ENCODE measurements at places on chromosomes 3 and 15.

DNA sequence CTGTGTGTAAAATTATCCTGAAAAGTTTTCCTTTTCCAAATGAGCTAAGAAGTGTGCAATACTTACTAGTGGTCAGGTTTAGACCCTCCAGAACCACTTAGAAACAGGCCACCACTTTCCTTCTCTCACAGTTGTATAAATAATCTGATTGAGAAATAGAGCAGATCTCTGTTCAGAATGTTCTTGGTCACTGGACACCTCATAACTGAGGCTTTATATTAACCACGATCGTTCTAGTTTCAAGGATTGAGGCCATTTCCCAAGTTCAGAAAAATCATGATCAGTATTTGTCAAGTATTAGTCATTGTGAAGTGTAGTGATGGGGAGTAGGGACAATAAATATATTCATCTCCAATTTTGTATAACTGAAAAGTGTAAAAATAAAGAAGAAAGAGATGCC, 1.0 kb upstream of the MAP3K13 start:
- DNase-seq = no peak

DNA sequence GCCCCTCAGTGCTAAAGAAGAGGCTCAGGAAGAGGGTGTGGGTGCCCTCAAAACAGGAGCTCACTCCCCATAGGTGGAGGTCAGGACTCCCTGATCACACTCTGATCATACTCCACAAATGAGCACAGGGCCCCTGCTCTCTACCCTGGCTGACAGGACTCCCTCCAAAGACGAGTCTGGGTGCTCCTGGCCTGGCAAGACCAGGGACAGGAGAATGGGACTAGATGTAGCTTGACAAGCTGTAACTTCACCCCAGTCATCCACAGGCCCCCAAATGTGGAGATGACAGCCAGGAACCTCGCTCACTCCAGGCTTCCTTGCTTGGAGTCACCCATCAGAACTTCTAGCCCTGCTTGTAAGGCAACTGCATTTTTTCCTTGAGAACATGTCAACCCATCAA, 11.1 kb downstream of the SCN5A start:
- no peak for DNase-seq

GRCh38 chr15:75203908-75204263, 2.2 kb downstream of the C15orf39 start:
- DNase-seq = no peak

DNA sequence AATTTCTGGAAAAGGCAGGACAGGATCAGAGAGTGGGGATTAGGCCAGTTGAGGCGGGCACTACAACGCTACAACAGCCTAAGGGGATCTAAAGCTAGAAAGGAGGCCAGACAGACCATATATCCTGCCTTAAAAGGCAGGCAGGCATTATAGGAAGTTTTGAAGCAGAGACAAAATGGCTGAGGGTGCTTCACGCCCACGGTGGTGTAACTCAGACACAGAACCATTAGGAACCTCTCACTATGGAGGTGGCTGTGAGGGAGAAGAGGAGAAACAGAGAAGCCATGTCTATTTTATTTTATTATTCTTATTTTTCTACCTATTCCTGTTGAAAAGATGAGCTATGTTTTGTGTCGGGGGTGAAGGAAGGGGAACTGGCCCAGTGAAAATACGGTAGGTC, 2.1 kb upstream of the USP4 start:
- DNase-seq = no peak

DNA sequence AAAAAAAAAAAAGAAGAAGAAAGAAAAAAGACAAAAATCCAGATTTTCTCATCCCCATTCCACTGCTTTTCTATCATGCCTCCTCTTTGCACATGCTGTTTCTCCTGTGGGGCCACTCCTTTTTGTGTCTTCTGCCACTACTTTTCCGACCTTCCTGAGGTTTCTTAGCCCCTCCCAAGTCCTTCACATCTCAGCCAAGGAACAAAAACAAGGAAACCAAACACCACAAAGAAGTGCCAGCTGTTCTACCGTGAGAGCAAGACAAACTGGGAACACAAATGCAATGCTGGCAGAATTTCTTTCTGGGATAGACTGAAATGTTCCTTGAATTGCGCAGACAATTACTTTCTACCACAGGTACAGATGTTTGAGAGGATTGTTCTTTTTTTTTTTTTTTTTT, 83.2 kb downstream of the MB21D2 start:
- no peak for DNase-seq

- DNase-seq = no peak
These were observed 651 bp downstream of the UBA3 start for GRCh38 chr3:69079269-69080159.

- no peak for DNase-seq
These were observed 44.3 kb downstream of the TRIM69 start for GRCh38 chr15:44780608-44781007.

GRCh38 chr3:118447339-118447738, 587.3 kb downstream of the IGSF11 start:
- no peak for DNase-seq

DNA sequence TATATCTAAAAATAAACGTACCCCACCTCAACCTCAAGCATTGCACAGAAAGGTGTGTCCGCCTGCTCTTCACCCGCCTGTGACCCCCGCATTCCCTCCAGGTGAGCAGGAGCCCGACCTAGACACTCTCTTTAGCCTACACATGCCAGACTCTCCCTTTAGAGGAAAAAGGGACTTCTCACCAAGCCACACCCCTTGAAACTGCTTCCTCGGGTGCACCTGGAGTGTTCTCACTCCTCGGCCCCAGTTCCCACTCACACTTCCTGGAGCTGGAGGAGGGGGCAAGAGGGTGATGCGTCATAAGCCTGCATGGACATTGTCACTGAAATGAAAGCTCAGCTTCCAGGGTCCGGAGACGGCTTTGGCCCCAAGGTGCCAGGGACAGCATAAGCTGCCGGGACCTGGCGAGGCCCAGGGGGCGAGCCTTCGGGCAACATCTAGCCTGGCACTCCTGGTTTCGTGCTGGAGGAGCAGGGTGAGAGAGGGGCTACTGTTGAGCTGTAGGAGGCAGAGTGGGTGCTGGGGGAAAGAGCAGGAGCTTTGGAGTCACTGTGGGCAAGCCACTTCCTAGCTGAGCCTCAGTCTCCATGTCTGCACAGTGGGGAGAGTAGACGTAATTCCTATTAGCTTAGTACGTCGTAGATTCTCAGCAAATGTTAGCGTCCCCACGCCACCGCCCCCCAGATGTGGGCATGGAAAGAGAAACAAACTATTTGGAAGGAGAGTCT, 9.8 kb upstream of the MUC4 start:
- no peak for DNase-seq

- DNase-seq = no peak
These were observed 124.6 kb downstream of the ARRDC4 start for GRCh38 chr15:98085003-98085639.

DNA sequence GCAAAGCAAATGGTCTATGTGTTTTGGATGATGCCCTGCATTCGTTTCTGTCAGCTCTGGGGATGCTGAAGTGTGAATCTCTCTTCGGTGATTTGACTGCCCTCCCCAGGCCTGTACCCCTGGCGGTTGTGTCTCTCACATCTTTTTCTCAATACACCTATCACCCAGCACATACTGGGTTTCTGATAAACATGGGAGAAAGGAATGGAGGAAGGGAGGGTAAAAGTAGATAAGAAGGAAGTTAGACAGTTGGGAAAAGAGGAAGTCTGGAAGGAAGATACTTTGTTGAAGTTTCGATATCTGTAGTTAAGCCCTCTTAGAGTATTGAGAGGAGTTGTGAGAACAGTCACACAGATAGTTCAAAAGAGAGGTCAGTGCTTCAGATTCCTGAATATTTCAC, 35.8 kb upstream of the LRTM1 start:
- no peak for DNase-seq

Measured in esophagus squamous epithelium (tissue), 5 donors.